ENCODE measurements at places on chromosomes 3 and 15.

DNA sequence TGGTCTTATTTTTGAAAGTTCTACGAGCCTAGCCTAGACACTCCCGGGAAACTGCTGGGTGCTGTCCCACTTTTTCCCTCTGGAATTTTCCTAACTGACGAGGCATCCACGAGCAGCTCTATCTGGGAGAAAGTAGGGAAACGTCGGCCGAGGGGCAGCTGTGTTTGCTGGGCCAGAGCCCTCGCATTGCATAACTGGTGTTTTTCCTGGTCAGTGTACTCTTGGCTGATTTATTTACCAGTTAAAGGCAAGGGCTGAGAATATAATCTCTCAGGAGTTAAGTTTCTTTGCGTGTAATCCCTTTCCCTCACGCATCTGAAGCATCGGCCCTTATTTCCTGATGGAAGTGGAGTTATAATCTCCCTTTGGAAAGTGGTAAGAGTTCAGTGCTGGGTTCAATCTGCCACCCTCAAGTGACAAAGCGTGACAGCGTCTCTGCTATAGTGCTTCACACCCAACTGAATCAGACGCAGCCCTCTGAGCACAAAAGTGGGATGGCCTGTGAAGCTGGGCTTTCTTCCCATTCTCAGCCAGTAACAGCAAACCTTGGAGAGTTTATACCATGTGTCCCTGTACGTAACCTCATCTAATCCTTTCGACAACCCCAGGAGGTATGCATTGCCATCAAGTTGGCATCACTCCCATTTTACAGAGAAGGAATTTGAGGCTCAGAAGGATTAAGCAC lies 311.5 kb downstream of the RORA start:
- no peak for DNase-seq

- DNase-seq, result no peak
These were observed 641.8 kb downstream of the FHIT start for GRCh38 chr3:60609446-60609845.

DNA sequence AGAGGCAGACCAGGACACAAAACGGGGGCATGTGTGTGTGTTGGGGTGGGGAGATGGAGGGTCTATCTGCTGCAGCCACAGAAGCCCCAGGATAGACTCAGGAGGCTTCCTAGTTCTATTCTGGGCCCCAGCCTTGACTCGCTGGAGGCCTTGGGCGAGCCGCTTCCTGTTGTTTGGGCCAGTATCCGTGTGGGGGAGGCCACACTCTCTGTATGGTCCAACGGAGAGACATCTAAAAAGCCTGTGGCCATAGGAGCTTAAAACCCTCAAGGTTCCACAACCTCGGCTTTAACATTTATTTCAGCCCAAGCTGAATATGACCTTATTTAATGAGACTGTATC lies 32.8 kb downstream of the POC1A start:
- no peak for DNase-seq

- no peak for DNase-seq
These were observed 101.7 kb downstream of the ETFA start for GRCh38 chr15:76209523-76209922.

- DNase-seq, result no peak
These were observed 255.9 kb upstream of the LYSMD4 start for GRCh38 chr15:99989095-99989494.

DNA sequence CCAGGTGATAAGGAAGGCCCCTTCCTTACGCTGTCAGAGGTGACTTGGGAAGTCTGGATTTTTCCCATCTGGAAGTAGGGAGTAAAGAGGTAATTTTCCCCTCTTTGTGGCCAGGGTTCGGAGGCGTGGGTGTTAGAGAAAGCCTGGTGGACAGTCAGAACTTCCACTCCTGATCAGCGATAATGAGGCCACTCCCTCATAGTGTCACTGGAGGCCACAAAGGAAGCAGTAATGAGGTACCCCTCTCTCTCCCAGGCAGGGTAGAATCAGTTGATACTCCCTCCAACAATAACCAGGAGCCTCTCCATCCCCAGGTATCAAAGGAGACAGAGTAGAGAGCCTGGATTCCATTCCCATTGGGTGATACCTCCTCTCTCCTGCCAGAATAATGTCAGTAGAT lies 30.0 kb downstream of the AP4E1 start:
- DNase-seq, result no peak

GRCh38 chr3:172388412-172389078 lies 59.7 kb downstream of the GHSR start:
- no peak for DNase-seq

GRCh38 chr3:17089314-17089700 lies 204.6 kb downstream of the PLCL2 start:
- no peak for DNase-seq

- no peak for DNase-seq
These were observed 10.1 kb downstream of the AGTR1 start for GRCh38 chr3:148707601-148708380.

DNA sequence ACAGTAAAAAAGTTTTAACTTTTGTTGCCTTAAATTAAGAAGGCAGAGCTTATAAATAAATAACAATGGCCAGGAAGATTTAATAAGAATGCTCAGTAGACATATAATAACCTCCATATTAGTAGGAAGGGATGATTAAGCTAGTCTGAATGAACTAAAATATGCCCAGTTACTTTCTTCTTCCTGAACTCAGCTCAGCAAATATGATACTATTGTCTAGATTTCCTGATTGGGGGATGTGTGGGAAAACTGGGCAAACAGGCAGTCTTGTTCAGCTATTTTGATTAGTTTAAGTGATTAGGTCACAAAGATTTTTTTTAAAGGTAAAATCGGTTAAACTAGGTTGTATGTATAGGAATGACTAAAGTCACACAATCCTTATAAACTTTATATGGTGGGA lies 167.2 kb upstream of the SLC2A2 start:
- DNase-seq, result no peak

GRCh38 chr3:114569186-114569585 lies 275.4 kb downstream of the TIGIT start:
- no peak for DNase-seq

DNA sequence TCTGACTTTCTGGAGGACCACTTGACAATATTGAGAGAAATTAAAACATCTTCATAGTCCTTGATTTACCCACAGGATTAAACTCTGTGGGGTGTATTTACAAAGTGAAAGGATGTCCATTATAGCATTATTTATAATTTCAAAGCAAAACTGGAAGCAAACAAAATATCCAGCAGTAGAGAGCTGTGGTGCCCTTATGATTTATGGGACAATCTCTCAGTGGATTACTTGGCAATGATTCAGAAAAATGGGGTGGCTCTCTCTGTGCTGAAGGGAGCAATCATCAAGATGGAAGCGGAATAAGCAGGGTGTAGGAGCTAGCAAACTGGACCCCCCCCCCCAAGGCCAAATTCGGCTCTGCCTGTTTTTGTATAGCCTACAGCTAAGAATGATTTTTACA lies 9.0 kb downstream of the PPCDC start:
- no peak for DNase-seq

DNA sequence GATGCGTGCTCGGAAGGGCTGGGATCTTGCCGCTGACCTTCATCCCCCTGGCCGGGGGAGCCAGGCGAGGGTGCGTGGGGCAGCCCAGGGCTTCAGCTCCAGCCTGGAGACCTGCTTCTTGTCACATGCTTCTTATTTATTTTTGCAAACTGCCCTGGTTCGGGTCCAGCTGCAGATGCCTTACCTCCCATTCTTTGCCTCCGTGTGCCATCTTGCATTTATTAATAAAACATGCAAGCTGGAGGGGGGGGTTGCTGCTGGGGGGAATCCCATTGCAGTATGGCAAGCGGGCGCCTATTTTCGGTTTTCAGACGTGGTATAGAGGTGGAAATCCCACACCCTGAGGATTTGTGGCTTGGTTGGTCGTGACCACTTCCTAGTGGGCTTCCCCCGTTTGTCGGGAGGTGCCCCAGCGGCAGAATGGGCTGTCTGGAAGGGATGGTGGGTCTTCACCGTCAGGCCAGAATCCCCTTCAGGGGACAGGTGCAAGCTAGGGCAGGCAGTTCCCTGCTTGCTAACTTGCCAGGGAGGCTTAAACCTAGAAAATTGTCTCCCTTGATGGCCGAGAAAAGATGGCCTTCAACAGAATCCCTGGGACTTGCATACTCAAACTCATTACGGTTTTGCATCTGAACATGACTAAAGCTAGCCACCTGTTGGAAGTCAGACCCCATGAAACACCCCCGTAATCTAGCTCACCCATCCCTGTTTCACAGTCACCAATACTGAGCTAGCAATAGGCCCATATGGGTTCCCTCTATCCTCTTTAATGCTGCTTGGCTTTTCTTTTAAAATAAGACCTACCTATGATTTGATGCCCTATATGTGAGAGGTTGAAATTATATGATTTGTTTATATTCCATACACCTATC lies 569 bp downstream of the TMEM266 start:
- DNase-seq, result no peak

DNA sequence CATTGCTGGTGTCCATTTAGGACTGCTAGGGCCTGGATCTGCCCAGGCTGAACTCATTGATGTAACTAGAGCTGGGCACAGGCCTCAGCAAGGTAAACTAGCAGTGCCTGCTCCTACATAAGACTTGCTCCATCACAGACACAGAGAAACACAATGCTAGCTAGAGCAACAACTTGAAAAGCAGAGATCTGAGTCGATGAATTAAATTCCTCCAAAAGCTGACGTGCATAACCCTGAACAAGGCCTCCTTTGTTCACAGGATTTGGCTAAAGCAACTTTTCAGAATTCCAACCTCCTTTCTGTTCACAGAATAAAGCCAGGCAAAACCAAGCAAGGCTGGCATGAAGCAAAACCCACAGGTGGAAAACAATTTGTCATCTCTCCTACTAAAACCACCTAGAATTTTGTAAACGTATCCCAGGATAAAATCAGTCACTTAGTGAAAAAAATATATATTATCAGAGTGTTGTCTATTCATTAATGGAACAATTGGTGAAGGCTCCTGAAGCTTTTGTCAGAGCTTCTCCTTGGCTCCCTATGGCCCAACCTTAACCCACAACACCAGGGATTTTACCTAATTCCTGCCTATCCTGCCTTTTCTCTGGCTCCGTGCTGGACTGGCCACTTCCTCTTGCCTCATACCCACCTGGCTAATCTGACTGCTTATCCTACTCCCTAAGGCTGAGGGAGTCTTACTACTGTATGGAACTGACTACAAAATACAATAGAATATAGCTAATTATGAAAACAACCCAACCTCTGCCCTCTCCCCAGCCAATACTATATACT lies 39.9 kb downstream of the PLCH1 start:
- no peak for DNase-seq

- no peak for DNase-seq
These were observed 11.3 kb downstream of the EXOSC7 start for GRCh38 chr3:44987332-44987731.

DNA sequence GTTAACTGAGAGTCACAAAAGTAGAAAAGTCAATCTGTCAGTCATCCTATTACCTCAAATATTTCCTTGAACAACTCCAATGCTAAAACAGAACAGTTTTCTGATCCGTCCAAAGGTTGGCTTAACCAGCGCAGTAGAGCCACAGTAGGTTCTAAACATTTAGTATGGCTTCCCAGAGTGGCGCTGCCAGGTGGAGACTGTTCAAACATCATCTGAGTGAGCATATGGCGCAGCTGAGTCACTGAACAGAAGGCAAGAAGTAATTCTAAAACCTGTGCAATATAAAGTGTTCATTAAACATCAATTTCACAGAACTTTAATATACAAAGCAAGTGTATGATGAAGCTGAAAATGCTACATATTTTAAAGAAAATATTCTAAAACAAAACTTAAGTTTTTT lies 19.9 kb downstream of the CIP2A start:
- DNase-seq, result no peak

DNA sequence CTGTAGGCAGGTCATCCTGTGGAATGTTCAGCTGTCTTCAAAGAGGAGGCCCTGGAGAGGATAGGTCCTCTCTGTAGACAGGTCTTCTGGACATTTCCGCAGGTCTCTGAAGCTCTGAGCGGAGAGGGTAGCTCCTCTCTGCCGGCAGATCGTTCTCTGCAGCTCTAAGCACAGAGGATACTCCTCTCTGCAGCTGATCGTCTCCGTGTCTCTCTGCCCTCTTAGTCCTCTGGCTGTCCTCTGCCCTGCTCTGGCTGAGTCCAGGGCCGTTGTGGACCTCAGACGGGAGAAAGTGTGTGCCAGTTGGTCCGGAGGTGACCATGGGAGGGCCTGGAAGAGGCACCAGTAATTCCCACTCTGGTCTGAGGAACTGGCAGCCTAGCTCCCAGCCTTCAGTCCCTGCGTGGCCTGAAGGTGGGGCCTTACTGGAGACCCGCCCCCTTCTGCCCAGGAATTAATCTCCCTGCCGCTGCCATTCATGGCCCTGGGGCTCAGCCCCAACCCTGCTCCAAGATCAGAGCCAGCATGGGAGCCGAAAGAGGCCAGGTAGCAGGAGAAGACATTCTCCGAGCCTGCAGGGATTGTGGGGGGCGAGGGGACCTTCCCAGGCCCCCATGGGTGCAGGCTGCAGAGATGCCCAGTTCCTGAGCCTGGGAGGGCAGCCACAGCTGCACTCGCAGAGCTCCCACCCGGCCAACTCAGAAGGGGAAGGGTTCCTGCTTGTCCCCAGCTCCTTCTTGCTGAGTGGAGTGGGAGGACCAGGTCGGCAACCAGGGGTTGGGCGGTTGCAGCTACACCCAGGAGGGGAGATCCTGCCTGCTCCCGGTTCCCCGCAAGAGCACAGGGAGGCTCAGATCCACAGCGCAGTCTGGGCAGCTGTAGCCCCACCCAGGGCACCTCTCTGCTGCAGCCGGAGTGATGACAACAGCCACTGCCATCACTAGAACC lies 488.7 kb downstream of the RSL24D1 start:
- no peak for DNase-seq

GRCh38 chr15:61195116-61196002 lies 33.7 kb downstream of the RORA start:
- peak; percentile 39 for DNase-seq

- DNase-seq, result no peak
These were observed 7.5 kb upstream of the PLA2G4D start for GRCh38 chr15:42101861-42102260.

- DNase-seq, result no peak
These were observed 271.3 kb upstream of the RGMA start for GRCh38 chr15:93360318-93360717.

GRCh38 chr3:128316481-128316891 lies 150.2 kb downstream of the DNAJB8 start:
- no peak for DNase-seq

DNA sequence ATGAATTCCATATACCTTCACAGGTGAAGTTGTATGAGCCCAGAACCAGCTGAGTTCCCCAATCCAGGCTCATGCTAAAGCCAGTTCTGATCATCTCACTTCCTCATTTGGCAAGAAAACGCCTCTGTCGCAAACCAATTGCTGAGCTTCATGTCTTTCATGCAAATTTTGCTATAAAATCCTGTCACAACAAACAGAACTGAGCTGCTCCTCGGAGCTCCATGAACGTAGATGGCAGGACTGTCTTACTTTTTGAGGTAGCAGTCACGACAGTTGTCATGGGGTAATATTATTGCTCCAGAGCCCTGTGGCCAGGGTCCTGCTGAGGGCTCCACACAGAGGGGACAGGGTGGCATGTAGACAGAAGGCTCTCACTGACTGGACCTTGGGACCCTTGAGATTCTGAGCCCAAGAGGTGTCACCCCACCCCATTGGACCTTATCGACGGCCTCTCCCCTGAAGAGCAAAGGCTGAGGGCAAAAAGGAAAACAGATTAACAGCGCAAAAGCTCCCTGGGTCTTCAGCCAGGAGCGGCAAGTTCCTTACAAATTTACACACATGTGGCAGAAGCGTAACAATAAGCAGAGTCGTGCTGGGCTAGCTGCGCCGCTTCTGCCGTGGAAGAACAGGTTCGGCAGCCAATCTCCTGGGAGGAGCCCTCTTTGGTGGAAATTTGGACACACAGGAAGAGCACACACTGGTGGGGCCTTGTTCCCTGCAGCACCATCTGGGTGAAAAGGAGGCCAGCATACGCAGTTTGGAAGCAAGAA lies 249.2 kb downstream of the OPA1 start:
- DNase-seq, result no peak

GRCh38 chr3:14253022-14253706 lies 74.5 kb downstream of the LSM3 start:
- DNase-seq, result no peak

Data from SK-N-SH (cell line).